Esophagus (tissue), 2 donors: ENCODE measurements at places on chromosomes 11 and 22. TPM values are rescaled to one million over a fixed set of nuclear protein-coding genes. Genes with fewer than 3 reads are reported as not detected.

Gene NCAM1
- polyA plus RNA-seq: 2.2 TPM

Gene SCGB1D2
- not detected for polyA plus RNA-seq

Gene OR51B2
- not detected for polyA plus RNA-seq

Gene CBLIF
- polyA plus RNA-seq: 0.07 TPM

Gene ROBO4
- polyA plus RNA-seq: 3.2 TPM

Gene CERK
- 13.4 TPM for polyA plus RNA-seq

Gene PHLDA2
- 61.7 TPM for polyA plus RNA-seq

Gene APOBEC3C
- polyA plus RNA-seq: 20.1 TPM

Gene CAPN5
- polyA plus RNA-seq: 26.6 TPM

Gene SLC16A8
- 0.41 TPM for polyA plus RNA-seq

Gene MMP8
- polyA plus RNA-seq: 0.01 TPM

Gene C22orf31
- polyA plus RNA-seq: 0.13 TPM

Gene TMEM191B
- 2.6 TPM for polyA plus RNA-seq

Gene ACRV1
- not detected for polyA plus RNA-seq

Gene SGSM1
- 0.16 TPM for polyA plus RNA-seq

Gene OR52A1
- polyA plus RNA-seq: not detected

Gene CCDC15
- polyA plus RNA-seq: 0.69 TPM

Gene DGAT2
- 13.4 TPM for polyA plus RNA-seq

Gene CPT1B
- 55.5 TPM for polyA plus RNA-seq

Gene SLC1A2
- not detected for polyA plus RNA-seq

Gene OR8U1
- not detected for polyA plus RNA-seq

Gene PATE2
- polyA plus RNA-seq: not detected

Gene LMF2
- 44.1 TPM for polyA plus RNA-seq

Gene APOA4
- polyA plus RNA-seq: 0.06 TPM

Gene POU2AF1
- polyA plus RNA-seq: 0.55 TPM

Gene GLYATL2
- 0.13 TPM for polyA plus RNA-seq

Gene GDPD4
- not detected for polyA plus RNA-seq

Gene CHRNA10
- 0.66 TPM for polyA plus RNA-seq

Gene C11orf16
- polyA plus RNA-seq: not detected

Gene DUSP8
- 0.84 TPM for polyA plus RNA-seq

Gene SPI1
- 3.9 TPM for polyA plus RNA-seq

Gene IL18
- polyA plus RNA-seq: 140 TPM

Gene APOA5
- polyA plus RNA-seq: not detected

Gene ACR
- polyA plus RNA-seq: 0.14 TPM
